Stimulated activated CD4-positive, alpha-beta T cell treated with anti-CD3 and anti-CD28 coated beads, Interleukin-4, amount 100 ng/mL, for 24 hours (primary cell): ENCODE measurements at places on chromosomes 2 and 18.

DNA sequence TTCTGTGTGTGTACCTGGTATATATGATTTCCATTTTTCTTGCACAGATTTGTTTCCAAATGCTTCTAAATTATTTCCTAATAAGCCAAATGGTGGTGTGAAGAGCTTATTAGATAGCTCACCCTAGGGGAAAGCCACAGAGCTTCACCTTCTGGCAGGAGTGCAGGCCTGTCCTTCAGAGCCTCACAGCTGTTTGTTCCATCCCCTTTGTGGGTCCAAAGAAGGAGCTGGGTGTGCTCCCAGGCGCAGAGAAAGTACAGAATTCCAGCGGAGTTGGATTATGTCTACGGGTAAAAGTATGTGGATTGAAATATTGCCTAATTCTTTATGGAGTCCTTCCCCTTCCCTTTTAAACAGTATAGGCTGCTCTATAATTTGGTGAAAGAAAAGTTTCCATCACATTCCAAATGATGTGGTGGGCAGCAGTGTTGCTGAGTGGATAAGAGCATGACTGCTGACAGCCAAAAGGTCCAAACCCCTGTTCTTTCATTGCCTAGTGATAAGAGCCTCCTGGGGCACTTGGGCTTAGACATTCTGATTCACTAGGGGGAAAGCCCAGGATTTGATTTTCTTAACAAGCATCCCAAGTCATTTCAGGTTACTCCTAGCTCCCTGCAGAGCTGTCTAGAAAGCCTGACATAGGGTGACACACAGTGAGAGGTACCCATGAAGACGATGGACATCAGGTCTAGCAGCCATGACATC, 86.6 kb downstream of the WDSUB1 start:
- DNase-seq = no peak

DNA sequence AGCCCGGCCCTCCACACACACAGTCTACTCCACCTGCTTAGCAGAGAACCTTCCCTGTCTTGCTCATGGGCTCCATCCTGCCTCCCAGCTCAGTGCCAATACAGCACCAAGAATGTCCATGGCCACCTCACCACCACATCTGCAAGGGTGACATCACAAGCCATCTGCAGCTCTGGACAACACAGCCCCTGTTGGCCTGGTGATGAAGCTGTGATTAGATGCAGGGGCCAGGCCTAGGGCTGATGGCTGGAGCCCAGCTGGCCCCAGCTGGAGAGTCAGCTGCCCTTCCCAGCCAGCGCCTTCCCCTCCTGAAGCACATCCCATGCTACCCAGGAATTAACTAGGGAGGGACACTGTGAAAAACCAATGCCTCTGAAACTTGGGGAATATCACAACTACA, 91.1 kb downstream of the TTC32 start:
- DNase-seq = no peak

DNA sequence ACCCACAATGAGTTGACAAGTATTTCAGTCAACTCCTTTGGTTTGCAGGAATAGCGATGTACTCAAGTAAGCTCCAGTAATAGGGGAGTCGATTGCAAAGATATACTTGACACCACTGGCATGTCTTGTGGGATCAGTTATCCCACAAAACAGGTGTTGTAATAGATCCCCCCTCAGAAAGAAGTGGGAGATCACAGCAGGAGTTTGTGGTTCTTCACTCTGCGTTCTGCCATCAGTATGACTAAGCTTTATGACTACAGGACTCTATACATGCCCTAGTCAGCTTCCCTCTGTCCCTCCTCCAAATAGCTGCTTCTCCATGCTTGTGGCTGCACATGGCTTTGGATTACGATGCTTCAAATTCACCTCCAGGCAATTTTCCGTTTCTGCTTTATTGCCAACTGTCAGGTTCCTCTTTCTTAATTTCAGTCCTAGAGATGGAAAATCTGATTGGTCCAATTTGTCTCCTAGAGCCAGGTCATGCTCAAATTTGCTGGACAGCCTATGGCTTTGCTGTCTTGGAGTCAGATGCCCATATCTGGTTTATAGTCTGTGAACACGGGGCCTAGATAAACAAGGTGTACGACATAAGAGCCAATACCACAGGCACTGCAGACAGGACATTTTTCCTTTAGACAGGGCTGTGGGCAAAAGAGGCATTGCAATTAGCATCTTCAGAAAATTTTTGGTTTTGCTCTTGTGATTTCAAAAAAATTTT, 221.7 kb downstream of the PAX3 start:
- no peak for DNase-seq

DNA sequence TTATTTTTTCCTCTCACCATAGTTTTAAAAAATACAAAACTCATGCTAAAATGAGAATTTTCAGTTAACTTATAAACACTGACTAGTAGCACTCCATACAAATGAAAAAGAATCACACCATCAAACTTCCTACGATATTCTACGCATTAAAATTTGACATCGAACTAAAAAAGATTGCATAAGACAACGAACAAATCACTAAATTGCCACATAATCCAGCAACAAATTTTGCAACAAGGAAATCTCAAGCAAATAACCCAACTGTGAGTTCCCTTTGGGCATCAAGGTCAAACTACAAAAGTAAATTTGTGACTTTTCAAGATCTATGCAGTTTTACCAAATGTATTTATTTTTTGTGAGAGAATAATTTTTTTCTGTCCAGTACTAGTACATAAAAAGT, 1.5 kb downstream of the MAP3K2 start:
- DNase-seq = no peak

DNA sequence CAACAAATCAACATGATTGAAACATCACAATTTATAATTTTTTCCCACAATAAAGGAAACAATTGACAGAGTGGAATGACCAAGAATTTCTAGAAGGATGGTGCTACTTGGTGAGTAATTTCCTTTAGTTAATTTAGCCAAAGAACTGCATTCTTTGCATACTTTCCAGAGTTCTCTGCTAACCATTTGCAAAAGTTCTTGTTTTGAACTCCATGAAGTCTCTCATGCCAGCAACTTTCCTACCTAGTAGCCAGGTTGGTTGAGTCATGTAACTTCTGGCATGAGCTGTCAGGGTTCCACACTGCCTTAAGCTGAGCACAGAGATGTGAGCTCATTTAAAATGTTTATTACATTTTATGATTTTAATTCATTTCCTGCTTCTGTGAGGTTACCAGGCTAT, 539.6 kb downstream of the PID1 start:
- DNase-seq = no peak
